Activated T-cell treated with anti-CD3 and anti-CD28 coated beads, Interleukin-2, amount 50 U/mL, for 72 hours (primary cell): ENCODE measurements at places on chromosomes 4 and X.

DNA sequence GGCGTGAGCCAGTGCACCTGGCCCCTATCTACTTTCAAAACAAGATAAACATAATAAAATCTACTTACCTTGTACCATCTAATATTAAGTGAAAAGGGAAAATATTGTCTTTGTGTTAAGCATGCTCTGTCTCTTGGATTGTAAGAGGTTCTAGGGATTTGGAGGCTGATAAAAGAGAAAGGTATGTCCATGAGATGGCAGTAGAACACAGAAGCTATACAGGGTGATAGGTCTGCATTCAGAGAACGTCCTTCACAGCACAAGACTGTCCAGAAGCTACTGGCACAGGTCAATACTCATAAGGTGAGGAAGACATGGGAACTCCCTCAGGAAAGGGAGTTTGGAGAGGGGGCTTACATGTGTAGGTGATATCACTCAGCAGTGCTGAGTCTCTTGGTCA, 135.5 kb downstream of the TMEM47 start:
- DNase-seq, result no peak

DNA sequence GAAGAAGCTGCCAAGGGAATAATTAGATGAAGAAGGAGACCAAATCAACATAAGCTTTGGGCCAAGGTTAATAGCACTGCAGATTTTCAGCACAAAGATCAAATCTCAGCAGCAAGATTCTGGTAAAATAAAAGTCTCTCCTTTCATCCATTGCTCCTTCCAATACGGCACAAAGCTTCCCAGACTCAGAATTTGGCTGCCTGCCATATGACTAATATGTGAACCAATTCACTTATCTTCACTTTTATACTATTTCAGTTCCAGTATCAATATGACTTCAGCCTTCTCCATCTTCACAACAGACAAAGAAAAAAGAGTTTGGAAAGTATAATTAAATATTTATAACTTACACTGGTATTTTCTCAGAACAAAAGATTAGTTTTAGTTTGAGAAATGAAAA, 978.3 kb upstream of the GRID2 start:
- DNase-seq, result no peak

GRCh38 chrX:48702032-48702431, 5.5 kb downstream of the SUV39H1 start:
- DNase-seq, result no peak

- no peak for DNase-seq
Measured at GRCh38 chr4:100591161-100591876, 73.5 kb upstream of the EMCN start.

DNA sequence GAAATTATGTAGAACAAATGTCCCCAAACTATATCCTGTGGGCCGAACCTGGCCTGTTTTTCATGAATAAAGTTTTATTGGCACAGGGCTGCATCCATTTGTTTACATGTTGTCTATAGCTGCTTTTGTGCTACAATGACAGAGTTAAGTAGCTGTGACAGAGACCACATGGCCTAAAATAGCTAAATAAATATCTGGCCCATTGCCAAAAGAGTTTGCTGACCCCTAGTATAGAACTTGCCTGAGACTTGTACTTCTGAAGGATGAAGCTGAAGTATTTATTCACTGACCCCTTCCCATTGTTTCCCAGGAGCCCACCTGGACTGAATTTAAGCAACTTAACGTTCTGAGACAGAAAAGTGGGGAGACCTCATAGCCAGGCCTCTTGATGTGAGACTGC, 325.6 kb downstream of the FRMPD4 start:
- DNase-seq, result no peak

DNA sequence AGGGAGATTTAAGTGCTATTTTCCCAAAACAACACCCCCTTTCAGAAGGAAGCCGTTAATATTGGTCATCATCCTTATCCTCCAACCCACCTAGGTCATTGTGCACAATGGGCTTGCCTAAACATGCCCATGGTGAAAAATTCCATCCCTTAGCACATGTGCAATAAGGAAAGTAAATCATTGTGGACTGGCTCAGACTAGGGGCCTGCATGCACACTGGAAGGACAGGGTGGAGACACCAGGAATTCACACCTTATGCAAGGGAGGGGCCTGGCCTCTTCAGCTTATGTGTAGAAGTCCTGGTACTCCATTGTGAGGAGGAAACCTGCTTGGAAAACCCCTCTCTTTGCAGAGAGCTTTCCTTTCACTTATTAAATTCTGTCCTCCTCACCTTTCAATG, 311.4 kb upstream of the NDST4 start:
- DNase-seq, result no peak

GRCh38 chrX:102866981-102867656, 70.0 kb upstream of the RAB40AL start:
- no peak for DNase-seq

DNA sequence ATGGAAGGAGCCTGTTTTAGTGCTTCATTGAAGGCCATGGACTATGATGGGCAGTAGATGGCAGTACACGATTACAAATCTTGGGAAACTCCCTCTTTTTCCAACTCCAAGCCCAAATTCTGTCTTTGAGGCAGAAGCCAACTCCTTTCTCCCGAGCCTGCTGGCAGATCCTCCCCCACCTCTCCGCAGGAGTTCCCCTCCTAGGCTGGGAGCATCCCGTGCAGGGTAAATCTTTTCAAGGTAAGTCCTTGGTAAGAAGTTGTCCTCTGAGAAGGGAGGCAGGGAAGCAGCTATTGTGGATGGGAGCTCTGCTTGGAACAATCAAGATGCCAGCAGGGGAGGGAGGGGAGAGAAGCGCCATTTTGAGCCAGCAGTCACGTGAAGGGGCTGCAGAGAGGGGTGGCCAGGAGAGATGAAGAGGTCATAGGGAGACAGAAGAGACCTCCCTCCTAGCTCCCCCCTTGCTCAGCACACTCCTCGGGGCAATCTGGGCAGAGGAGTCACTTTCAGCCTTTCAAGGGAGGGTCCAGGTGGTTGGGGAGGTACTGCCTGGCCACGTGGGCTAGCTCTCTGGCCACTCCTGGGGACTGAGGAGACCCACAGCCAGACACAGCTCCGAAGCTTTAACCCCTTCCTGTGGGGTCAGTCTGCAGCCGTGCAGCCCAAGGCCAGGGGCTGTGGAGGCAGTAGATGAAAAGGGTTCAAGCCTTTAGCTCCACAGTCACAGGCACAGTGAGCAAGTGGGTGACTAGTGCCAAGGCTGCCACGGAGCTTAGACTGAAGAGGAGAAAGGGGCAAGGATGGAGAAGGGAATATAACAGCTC, 9.6 kb downstream of the CC2D2A start:
- DNase-seq, result no peak

DNA sequence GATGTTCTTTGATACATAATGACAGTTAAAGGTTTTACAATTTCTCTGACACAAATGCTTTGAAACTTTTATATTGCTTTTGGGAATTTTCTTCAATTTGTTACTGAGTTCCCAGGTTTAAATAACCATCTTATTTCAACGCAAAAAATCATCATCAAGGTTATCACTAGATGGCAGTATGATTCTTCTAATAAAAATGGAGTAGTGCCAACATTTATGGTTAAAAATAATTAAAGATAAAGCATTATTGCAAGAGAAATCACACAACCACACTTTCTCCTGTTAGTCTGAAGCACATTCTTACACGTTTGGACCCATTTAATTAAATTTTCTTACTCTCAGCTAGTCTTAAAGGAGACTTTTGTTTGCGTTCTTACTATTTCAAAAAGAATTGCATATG, 611.3 kb upstream of the CPXCR1 start:
- DNase-seq, result no peak

GRCh38 chr4:38562751-38563198, 101.2 kb upstream of the KLF3 start:
- DNase-seq, result no peak

- DNase-seq, result no peak
Measured at GRCh38 chrX:153371256-153371655, 29.9 kb downstream of the PNMA6E start.

- DNase-seq, result no peak
Measured at GRCh38 chrX:20654596-20655106, 387.9 kb upstream of the RPS6KA3 start.

- no peak for DNase-seq
Measured at GRCh38 chr4:112726041-112726440, 89.1 kb downstream of the LARP7 start.

DNA sequence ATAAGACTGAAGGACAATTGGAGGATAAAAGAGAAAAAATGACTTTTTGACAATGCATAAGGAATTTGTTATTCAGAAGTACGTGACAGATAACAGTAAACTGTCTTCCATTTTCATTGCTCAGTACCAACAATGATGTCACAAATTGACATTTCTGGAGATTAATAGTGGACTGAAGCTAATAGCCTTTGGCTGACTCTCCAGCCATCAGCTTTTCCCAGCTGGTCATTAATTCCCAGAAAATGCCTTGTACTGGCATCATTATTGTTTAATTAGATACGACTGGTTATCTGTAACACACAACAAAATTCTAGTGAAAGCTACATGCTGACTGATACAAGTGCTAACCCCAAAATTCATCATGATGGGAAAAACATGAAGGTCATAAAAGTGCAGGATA, 147.9 kb upstream of the FGF13 start:
- no peak for DNase-seq

- no peak for DNase-seq
Measured at GRCh38 chrX:107704587-107704986, 71.0 kb downstream of the TSC22D3 start.

DNA sequence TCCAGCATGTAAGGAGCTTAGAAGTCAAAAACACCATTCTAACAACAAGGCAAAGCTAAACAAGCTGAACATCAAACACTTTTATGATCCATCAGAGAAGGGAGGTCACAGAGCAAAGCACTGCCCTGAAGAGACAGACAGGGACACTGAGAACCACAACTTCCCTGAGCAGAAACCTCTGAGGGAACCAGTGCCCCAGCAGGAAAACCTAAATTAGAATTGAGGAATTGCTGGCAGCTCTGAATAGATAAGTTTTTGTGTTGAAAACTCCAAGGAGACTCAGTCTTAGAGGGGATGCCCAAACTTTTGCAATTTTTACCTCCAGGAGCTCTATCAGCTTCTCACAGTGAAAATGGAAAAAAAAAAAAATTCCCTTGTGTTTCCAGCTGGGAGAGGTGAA, 83.0 kb upstream of the MAPK10 start:
- no peak for DNase-seq

DNA sequence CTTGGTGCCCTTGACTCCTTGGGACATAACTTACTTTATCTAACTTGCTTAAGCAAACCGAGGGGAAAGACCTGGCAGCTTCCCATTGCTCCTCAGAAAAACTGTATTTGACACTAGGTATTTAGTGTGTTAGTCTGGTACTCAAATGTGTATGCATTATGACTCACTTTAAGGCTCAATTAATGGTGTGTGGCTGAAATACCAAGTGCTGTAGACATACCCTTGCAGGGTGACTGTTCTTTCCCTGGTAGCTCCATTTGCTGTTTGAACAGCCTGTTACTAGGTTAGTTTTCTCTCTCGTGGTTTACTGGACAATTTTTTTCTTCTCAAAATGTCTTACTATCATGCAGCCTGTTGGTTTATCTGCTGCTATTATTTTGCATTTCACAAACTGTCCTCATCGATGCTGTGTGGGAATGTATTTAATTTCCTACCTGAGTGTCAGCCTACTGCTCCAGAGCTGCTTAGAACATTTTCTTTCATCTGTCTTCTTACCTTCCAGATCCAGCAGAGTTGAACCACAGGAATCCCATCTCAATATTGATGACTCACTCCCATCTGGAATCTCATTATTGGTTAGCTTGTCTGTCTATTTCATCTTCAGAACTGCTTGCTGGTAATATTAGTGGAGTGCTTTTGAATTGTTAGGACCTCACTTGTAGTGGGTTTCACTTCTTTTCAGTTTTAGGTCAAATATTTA, 158.0 kb upstream of the FAT1 start:
- DNase-seq, result no peak

- no peak for DNase-seq
Measured at GRCh38 chr4:26273616-26273980, 47.2 kb upstream of the RBPJ start.

DNA sequence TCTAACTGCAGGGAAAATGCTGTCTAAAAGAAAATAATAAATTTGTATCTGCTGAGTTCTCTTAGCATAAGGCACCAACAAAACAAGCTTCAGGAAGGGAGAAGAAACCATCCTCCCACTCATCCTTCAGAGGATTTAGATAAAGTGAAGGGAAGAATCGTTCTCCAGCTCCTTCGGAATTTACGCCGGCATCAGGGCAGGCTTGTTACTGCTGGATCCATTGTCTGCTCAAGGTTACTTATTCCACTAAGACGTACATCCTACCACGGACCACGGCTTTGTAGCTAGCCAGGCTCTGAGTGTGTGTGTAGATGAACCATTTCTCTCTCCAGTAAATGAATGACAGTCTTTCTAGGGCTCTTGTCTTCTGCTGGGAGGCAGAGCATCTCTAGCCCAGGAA, 60.4 kb downstream of the HAND2 start:
- DNase-seq, result no peak

DNA sequence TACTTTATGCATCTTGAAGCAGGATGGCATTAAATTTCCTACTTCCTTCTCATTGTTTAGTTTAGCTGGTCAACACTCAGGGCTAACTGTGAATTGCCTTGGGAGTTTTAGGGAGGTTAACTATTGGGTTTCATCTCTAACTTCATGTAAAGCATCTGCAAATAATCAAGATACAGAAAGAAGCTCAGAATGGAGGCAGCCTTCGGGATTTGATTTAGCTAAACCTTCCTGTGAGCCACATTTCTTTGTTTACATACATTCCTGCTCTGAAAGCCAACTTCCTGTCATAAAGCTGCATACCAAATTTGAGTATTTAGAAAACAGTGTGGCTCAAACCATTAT, 131.7 kb upstream of the PCDH18 start:
- no peak for DNase-seq

DNA sequence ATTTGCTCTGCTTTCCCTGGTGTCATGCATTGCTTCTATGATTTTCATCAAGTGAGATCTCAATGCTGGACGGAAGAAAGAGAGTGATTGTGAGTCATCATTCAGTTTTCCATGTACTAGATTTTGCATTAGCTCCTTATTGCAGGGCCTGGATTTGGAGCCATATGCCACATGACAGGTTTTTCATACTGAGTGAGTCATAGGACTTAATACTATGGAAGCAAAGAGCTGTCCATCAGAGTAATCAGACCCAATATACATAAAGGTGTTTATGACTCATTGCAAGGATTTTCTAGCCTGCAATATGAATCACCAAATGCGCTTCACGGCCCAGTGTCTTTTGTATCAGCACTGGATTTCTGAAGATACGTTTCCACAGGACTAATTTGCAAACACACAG, 11.2 kb upstream of the TFDP3 start:
- DNase-seq, result no peak

GRCh38 chrX:56563231-56564161, at the start of gene UBQLN2:
Gene UBQLN2 (plus strand): TSS chrX:56563627. CDS start chrX:56563874, 247 bp downstream.
- DNase-seq, result peak; percentile 85

DNA sequence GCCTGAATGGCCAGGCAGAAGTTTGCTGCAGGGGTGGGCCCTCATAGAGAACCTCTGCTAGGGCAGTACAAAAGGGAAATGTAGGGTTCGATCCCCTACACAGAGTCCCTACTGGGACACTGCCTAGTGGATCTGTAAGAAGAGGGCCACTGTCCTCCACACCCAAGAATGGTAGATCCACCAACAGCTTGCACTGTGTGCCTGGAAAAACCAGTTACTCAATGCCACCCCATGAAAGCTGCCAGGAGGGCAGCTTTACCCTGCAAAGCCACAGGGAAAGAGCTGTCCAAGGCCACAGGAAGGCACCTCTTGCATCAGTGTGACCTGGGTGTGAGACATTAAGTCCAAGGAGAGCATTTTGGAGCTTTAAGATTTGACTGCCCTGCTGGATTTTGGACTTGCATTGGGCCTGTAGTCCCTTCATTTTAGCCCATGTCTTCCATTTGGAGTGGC, 781.6 kb downstream of the TRAM1L1 start:
- no peak for DNase-seq
